GM23338 (cell line): ENCODE measurements at places on chromosomes 16 and 17. TPM values are rescaled to one million over a fixed set of nuclear protein-coding genes. Genes with fewer than 3 reads are reported as not detected.

CASKIN1 gene
- total RNA-seq: 2.4 and 6.2 TPM in 2 replicates

MYH10 gene
- 230 and 246 TPM in 2 replicates for total RNA-seq

SNN gene
- 62.6 and 63.3 TPM in 2 replicates for total RNA-seq

HLF gene
- 0.28 and 0.35 TPM in 2 replicates for total RNA-seq

GRCh38 chr16:57824888-57825287 is 22.6 kb upstream of the KIFC3 start:
- DNase-seq: peak; percentile 19

DNA sequence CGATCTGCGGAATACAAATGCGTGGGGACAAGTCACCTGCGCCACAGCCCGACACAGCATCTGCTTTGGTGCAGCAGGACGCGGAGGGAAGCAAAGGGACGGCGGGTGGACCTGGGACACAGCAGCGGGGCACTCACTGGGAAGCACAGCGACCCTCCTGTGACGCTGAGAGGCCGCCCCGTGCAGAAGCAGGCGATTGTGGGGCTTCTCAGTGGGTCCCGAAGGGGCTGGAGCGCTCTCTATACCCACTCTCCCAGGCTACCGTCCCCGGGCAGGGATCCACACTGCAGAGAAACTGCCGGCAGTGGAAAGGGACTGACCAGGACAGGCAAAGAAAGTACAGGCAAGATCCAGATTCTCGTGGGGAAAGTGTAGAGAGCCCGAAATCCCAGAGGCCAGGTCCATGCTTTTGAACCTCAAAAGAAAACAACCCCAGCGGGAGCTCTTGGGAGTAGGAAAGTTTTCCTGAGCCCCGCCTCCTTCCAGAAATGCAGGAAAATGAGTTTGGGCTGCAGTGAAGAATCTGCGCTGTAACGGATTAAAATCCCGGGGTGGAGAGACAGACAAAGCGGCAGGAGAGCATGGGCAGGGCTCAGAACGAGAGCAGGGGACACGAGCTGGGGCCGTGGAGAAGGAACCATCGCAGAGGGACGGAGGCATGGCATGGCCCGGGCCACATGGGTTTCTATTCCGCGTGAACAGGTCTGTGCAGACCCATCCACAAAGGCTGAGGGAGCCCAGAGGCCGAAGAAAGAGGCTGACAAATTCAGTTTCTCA is 12.7 kb downstream of the COX4I1 start:
- DNase-seq: peak; percentile 47

DNA sequence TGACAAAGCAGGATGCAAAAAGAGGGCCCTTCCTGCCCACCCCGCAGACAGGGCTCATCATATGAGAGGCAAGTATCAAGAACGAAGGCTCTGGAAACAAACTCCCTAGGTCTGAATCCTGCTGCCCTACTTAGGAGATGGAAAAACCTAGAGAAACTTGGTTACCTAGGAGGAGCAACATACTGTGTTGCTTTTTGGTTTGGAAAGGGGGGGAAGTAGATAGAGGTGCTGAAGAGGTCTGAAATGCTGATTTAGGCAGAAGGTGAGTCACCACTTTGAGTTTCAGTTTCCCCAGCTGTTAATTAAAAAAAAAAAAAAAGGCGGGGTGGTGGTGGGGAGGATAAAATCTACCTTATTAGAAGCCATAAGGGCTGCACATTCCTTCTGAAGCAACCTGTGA is 1.5 kb downstream of the N4BP1 start:
- no peak for DNase-seq

GRCh38 chr16:20614186-20615141 is 38.3 kb upstream of the ACSM2B start:
- DNase-seq: no peak

DNA sequence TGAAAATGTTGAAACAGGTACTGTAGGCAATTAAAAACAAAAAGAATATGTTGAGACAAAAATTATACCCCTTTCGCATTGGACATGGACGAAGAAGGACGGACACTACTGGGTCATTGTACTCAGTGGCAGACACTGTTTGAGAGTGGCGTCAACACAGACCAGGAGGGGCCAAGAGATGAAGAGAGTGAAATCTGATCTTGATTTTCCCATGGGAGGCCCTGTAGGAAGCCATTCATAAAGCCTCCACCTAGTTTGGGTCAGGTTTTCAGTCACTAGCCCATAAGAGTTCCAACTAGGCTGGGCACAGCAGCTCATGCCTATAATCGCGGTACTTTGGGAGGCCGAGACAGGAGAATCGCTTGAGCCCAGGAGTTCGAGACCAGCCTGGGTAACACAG is 23.6 kb upstream of the SMURF2 start:
- DNase-seq: no peak

GRCh38 chr16:29107299-29107698 is 122.4 kb downstream of the LAT start:
- DNase-seq: peak; percentile 68

DNA sequence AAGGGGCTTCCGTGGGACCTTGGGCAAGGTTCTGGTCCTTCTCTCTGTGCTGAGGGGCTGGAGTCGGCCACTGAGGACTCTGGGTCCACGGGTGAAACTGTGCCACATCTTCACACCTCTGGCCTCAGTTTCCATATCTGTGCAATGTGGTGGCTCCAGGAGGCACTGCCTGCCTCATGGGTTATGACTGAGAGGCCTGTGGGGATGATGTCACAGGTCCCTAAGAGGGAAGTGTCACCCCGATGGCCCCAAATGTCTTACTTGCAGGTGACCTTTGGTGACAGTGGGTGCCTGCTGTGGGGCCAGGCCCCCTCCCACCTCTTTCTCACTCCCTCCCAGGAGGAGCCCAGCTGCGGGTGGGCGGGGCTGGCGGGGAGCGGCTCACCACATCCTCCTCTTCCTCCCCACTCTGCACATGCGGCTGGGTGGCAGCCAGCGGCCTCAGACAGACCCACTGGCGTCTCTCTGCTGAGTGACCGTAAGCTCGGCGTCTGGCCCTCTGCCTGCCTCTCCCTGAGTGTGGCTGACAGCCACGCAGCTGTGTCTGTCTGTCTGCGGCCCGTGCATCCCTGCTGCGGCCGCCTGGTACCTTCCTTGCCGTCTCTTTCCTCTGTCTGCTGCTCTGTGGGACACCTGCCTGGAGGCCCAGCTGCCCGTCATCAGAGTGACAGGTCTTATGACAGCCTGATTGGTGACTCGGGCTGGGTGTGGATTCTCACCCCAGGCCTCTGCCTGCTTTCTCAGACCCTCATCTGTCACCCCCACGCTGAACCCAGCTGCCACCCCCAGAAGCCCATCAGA is at the start of gene IL21R:
Gene IL21R (plus strand): TSS at position 407 of the 801 bp plus-strand sequence. CDS start 27,898 bp downstream, outside the sequence.
- DNase-seq: no peak

GRCh38 chr16:84735849-84736586 is 36.2 kb downstream of the USP10 start:
- no peak for DNase-seq

DNA sequence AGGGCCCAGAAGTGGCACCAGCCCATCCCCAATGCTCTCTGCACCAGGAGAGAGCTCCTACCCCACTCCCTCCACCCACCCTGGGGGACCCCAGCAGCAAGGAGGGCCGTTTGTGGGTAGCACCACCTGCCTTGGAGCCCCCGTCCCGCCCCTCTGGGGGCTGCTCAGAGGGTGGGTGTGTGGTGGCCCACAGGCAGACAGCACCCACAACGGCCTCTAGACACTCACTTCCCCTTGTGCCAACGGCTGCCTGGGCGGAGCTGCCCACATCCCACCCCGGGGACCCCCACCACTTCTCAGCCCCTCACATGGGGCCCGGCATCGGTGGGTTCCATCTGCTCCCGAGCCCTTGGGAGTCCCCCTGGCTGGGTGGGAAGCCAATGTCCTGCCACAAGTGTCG is 33.3 kb downstream of the BAHCC1 start:
- DNase-seq: no peak

- no peak for DNase-seq
Measured at GRCh38 chr17:74128456-74129211, 74.8 kb upstream of the RPL38 start.
